Activated CD4-positive, CD25-positive, alpha-beta regulatory T cell treated with anti-CD3 and anti-CD28 coated beads, Interleukin-2, amount 50 U/mL, for 16 hours (primary cell): ENCODE measurements at places on chromosomes 11 and 22.
A peak's percentile ranks its signal among the peaks of the same experiment; 100 is the strongest.

GRCh38 chr11:70129051-70129592, 51.0 kb downstream of the ANO1 start:
- no peak for DNase-seq

- no peak for DNase-seq
These were observed 40.7 kb downstream of the SYT13 start for GRCh38 chr11:45245218-45246045.

- no peak for DNase-seq
These were observed 415.9 kb downstream of the TMEM135 start for GRCh38 chr11:87453531-87454089.

DNA sequence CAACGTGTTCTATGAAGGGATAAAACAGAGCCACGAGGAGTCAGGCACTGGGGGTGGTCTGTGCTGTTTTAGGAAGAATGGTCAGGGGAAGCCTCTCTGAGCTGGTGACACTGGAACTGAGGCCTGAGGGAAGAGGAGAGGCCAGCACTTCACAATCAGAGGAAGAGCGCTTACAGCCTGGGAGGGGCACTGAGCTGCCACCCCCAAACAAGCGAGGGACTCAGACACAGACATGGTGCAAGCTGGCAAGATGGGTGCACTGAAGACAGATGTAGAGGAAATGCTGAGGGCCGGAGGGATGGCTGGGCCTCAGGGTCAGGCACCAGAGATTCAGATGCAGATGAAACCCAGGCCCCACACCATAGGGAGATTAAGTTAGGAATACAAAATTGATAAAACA, 40.0 kb upstream of the TP53I11 start:
- no peak for DNase-seq

- DNase-seq, result peak; percentile 50
These were observed 101.2 kb downstream of the BCR start for GRCh38 chr22:23281406-23282088.

- DNase-seq, result no peak
These were observed 455.8 kb downstream of the LRRC4C start for GRCh38 chr11:41003339-41004282.
